Endodermal cell (in vitro differentiated cells): ENCODE measurements at places on chromosomes 12 and 14. TPM values are rescaled to one million over a fixed set of nuclear protein-coding genes. Genes with fewer than 3 reads are reported as not detected.

CPNE8 gene
- 16.1 to 18.8 TPM (median 18.0 TPM) in 3 replicates for total RNA-seq

OTOGL gene
- 1.4 to 12.2 TPM (median 11.4 TPM) in 3 replicates for total RNA-seq

DNA sequence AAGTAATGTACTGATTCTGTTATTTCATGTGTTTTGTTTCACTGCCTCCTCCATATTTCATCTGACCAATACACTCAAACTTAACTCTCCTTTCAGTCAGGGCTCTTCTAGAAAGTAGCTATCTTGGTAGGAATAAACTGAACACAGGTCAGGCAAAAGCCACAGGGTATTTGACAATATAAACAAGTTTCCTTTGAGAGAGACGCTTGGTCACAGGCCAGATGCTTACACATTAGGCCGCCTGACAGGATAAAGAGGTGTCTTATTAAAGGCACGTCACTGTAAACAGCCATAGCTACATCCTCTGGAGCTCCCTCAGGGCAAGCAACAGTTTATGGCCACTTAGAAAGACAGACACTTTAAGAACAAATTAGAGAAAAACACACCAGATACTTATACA lies 607.5 kb downstream of the SLC6A15 start:
- no peak overlapping the region for H3K27ac ChIP-seq
- H3K4me3 ChIP-seq: no peak overlapping the region
- DNase-seq: no peak
- H3K36me3 ChIP-seq: no peaks in the 10 kb centered on the region
- no peaks in the 10 kb centered on the region for H3K27me3 ChIP-seq

- H3K27ac ChIP-seq: no peak overlapping the region
- DNase-seq: peak; percentile 33
- no peaks in the 10 kb centered on the region for H3K36me3 ChIP-seq
These were observed 230.2 kb upstream of the TBX3 start for GRCh38 chr12:114913871-114914801.

DNA sequence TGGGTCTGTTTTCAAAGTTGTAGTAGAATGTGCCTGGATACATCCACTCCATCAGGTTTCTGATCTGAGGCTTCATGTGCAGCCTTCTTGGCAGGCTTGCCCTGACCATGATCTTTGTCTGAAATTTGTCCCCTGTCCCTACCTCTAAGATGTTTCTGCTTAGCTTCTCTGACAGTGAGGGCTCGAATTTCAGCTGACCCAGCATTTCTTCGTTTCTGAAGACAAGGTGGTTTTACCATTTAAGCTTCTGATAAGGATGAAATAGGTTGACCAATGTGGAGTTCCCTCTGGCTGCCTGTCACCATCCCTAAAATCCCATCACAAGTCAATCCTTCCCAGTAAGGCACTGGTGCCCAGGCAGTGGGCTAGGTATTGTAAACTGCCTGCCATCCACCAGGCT lies 57.0 kb downstream of the CMKLR1 start:
- no peak overlapping the region for H3K4me3 ChIP-seq
- no peak overlapping the region for H3K27ac ChIP-seq
- no peak for DNase-seq
- no peaks in the 10 kb centered on the region for H3K36me3 ChIP-seq

GRCh38 chr12:27246774-27247173 lies 2.7 kb downstream of the STK38L start:
- H3K27ac ChIP-seq: no peak overlapping the region
- H3K27me3 ChIP-seq: no peaks in the 10 kb centered on the region
- H3K4me3 ChIP-seq: peak overlapping the region; percentile 97
- no peaks in the 10 kb centered on the region for H3K36me3 ChIP-seq
- DNase-seq: no peak

DNA sequence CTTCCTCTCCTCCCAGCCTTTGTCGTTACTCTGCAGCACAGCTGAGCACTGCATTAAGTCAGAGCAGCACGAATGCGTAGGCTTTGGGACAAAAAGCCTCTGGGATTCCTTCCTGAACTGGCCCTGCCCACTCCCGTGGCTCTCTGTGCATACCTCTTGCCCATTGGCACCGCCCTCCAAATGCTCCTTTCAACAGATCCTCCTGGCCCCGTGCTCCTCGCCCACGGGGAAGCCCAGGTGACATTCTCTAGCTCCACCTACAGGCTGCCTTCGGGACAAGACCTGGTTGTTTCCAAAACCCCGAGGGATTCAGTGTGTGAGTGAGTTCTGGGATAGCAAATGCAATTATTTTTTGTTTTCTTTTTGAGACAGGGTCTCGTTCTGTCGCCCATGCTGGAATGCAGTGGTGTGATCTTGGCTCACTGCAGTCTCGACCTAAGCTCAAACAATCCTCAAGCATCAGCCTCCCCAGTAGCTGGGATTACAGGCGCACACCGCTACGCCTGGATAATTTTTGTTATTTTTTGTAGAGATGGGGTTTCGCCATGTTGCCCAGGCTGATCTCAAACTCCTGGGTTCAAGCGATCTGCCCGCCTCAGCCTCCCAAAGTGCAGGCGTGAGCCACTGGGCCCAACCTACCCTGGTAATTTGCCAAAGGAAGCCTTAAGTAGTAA lies 17.9 kb upstream of the TDRD9 start:
- peak; percentile 97 for DNase-seq
- no peak overlapping the region for H3K27ac ChIP-seq
- no peak overlapping the region for H3K4me3 ChIP-seq

GRCh38 chr12:6903722-6904121 lies 900 bp upstream of the LRRC23 start:
- peak overlapping the region; percentile 91 for H3K4me3 ChIP-seq
- no peak overlapping the region for H3K27ac ChIP-seq
- peaks cover 7% of the 10 kb centered on the region for H3K4me1 ChIP-seq
- no peaks in the 10 kb centered on the region for H3K36me3 ChIP-seq
- no peak for DNase-seq

DNA sequence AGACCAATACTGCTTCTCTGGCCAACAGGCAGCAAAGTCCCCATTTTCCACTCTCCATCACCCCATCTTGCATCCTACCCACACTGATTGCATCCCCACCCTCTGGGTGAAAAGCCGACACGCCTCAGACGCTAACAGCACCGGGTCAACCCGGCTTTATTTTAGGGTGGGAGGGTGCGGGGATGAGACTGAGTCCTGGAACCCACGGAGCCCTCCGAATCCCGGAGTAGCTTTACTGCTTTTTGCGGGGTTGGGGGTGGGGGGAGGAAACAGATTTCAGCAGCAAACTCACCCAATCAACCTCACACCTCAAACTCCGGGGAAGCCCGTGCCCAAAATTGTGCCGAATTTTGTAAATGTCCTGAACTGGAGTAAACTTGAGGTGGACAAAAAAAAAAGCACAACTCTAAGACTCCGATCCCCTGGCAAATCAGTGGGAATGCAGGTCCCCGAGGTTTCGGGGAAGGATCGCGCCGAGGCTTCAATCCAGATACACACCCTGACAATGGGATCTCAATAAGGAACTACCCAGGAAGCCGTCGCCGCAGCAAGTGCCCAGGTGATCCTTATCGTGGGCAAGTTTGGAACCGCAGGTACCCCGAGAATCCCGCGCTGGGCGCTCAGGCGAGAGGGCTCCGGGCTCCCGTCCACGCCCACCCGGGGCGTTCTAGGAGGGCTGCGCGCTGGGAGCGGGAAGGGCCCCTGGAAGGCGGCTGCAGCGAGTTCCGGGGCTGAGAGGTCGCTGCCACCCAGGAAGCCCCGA lies 1.1 kb downstream of the GCH1 start:
- peak overlapping the region; percentile 95 for H3K4me3 ChIP-seq
- no peak for DNase-seq
- H3K27ac ChIP-seq: no peak overlapping the region
- H3K36me3 ChIP-seq: no peaks in the 10 kb centered on the region
- H3K27me3 ChIP-seq: peaks cover 30% of the 10 kb centered on the region
- H3K4me1 ChIP-seq: no peaks in the 10 kb centered on the region

GRCh38 chr14:100285913-100286400 lies 20.3 kb downstream of the SLC25A29 start:
- H3K4me1 ChIP-seq: peaks cover 4% of the 10 kb centered on the region
- no peaks in the 10 kb centered on the region for H3K27me3 ChIP-seq
- DNase-seq: no peak
- peaks cover 18% of the 10 kb centered on the region for H3K36me3 ChIP-seq
- H3K27ac ChIP-seq: no peak overlapping the region
- H3K4me3 ChIP-seq: peak overlapping the region; percentile 62

DNA sequence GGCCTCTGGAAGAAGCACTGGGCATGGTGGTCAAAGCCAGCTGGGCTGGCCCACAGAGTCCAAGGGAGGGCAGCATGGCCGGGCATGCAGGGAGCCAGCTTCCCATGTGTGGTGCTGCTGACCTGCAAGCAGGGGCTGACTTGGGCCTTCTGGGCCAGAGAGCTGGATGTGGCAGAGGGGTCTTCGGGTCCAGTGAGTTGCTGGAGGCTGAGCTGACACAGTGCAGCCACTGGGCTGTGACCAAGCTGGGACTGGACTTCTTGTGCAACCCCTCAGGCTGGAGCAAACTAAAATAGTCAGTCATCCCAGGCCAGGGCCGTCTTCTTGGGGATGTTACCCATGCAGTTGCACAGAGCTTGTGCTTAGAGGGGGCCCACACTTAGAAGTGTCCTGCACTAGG lies 7.3 kb upstream of the RIN3 start:
- no peaks in the 10 kb centered on the region for H3K4me1 ChIP-seq
- no peaks in the 10 kb centered on the region for H3K27me3 ChIP-seq
- H3K36me3 ChIP-seq: no peaks in the 10 kb centered on the region
- H3K4me3 ChIP-seq: no peak overlapping the region

RARG gene
- 17.9 to 22.6 TPM (median 19.5 TPM) in 3 replicates for total RNA-seq

- H3K4me1 ChIP-seq: no peaks in the 10 kb centered on the region
- H3K27me3 ChIP-seq: no peaks in the 10 kb centered on the region
- no peak for DNase-seq
- no peak overlapping the region for H3K27ac ChIP-seq
- no peaks in the 10 kb centered on the region for H3K36me3 ChIP-seq
These were observed 244.6 kb upstream of the MDGA2 start for GRCh38 chr14:47919997-47920396.

- no peak overlapping the region for H3K27ac ChIP-seq
- no peaks in the 10 kb centered on the region for H3K4me1 ChIP-seq
- no peaks in the 10 kb centered on the region for H3K36me3 ChIP-seq
- DNase-seq: no peak
These were observed 99.2 kb downstream of the PPM1A start for GRCh38 chr14:60348211-60348610.

OR8S1 gene
- not detected in 3 replicates for total RNA-seq
